ENCODE measurements at places on chromosomes 13 and 19.

- no peak for DNase-seq
Observed at GRCh38 chr13:49436890-49437289, 7.0 kb downstream of the CAB39L start.

DNA sequence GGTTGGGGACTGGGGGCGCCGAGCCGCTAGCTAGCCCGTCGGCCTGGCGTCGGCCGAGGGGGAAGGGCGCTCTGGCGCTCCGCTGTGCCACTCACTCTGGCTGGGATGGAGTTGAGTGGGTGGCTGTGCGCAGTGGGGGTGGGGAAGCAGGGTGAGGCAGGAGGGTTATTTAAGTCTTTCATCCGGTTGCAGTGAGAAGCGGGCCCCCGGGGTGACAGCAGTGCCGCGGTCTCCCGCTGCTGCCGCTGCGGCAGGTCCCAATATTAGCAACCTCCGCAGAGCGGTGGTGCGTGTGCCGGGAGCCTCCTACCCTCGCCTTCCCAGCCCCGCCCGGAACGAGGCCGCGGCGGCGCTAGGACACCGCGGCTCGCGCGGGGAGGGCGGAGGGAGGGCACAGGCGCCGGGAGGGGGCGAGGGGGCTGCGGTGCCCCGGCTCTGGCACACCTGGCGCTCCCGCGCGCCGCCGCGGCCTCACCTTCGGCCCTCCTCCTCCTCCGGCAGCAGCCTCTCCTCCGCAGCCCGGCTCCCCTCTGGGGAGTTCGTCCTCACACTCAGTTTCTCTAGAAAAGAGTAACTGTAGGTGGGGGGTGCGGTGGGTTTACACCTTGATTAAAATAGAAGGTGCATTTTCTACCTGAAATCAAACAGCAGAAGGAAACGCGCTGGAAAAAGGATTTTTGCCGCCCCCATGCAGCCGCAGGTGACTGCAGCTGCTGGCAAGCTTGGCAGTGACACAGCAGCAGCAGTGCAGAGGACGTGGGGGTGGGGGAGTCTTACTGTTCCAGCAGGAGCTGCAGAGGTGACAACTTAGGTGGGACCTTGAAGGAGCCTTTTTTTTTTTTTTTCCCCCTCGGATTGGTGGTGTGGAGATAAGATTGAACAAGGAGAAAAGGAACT is 4.5 kb downstream of the FGF9 start:
- no peak for DNase-seq

GRCh38 chr19:1104311-1105007 is 665 bp downstream of the GPX4 start:
- DNase-seq = peak; percentile 64

- no peak for DNase-seq
Observed at GRCh38 chr13:95368998-95369397, 67.7 kb upstream of the ABCC4 start.

- DNase-seq = no peak
Observed at GRCh38 chr13:63166345-63166744, 1750.7 kb upstream of the PCDH20 start.

GRCh38 chr19:48674216-48674809 is 1.5 kb upstream of the NTN5 start:
- no peak for DNase-seq

Data from endothelial cell (in vitro differentiated cells).